ENCODE measurements at places on chromosomes 3 and 15. TPM values are rescaled to one million over a fixed set of nuclear protein-coding genes. Genes with fewer than 3 reads are reported as not detected.
A peak's percentile ranks its signal among the peaks of the same experiment; 100 is the strongest.

DNA sequence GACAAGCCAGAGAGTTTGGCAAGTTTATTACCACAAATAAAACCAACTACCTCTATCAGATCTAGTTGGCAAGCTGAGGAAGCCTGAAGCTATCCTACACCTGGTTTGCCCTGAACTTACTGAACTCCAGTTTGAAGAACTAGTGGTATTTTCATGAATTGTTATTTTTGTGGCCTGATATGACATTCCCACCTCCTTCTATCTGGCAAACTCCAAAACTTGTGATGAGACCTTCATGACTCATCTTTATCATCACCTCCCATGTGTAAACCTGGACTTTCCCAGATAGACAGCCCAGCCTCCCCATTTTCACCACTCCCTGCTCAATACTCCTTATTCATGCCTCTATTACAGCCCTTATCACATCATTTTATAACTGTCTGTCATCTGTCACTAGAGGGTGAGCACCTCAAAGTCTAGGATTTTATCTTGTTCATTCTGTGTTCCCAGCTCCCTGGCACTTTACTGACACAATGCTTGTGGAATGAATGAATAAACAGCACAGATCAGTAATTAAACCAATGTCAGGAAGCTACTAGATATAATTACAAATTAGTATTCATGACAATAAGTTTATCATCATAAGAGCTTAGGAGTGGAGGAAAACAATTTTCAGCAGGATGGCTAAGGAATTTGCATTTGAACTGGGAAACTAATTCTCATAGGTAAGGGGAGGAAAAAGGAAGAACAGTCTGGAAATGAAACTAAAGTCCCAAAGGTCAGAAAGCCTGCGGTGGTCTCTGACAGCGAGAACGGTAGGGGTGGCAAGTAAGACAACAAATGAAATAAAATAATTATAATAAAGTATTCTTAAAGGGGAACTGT, 13.2 kb upstream of the TRANK1 start:
- DNase-seq = peak; percentile 83

- DNase-seq = no peak
Observed at GRCh38 chr3:173703771-173704170, 306.2 kb downstream of the NLGN1 start.

- peak; percentile 98 for DNase-seq
Observed at GRCh38 chr3:27533718-27534573, 49.8 kb upstream of the SLC4A7 start.

GRCh38 chr3:194574639-194575483, 58.4 kb downstream of the TMEM44 start:
- DNase-seq = peak; percentile 54

DNA sequence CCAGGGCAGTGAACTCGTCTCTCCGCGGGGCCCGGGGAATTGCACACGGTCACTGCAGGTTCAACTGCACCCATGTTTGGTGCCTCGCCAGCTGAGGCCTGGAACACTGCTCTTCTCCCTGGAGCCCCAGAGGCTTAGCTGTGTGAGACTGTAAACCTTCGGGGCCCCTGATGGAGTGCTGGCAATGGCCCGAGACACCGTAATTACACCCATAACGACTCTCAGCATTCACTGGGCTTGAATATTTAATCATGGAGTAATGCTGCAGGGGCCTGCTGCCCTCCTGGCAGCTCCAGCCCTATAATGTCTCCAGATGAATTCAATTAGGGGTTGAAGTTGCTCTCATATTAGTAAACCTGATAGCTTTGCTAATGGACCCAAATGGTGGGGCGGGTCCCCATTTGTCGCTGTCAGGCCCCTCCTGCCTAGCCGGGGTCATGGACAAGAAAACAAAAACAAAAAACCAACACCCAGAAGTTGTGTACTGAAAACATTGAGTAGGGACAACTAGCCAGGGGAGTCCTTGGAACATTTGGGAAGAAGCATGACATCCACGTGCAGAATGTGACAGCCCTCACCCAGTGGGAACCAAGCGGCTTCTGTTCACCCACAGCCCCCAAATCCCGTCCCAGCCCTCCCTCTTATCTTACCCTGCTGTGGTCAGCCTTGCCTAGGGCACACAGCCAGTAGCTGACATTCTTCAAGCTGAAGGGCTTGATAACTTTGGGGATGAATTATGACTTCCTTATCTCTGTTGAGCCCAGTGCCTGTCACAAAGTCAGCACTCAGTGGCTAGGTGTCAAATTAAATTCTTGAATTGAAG, 74.3 kb upstream of the SCN5A start:
- DNase-seq = peak; percentile 50

The GCNT3 gene
- total RNA-seq = 1.6 TPM

The PLSCR4 gene
- total RNA-seq = 20.4 TPM

The PLXND1 gene
- total RNA-seq = 126 TPM

The TM6SF1 gene
- total RNA-seq = 1.1 TPM
